LNCaP clone FGC (cell line): ENCODE measurements at places on chromosomes 7 and 10.

DNA sequence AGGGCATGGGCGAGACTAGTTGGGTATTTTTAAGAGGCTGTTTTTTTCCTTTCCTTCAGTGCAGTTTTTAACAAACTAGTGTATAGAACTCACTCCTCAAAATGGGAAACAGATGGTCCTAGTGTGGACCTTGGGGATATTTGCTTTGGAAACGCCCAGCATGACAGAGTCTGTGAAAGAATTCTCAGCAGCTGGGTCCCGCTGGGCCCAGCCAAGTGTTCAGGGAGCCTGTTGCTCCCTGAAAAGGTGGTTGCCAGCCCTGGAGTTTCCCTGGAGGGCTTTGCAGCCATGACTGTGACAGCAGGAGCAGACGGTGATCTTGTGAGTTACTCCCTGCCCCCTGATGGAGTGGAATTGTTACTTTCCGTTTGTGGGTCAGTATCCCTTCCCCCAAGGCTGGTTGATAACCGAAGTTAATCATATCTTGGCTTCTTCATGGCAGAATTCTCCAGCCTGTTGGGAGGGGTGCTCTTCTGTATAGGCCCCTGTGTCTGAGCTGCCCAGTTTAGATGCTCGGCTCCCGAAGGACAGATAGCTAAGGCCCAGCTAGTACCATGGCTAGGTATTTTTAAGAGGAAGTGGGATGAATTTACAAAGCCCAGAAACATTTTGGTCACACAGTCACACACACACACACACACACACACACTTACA is 278.6 kb upstream of the HABP2 start:
- no peak for DNase-seq

GRCh38 chr7:118755067-118755625 is 530.6 kb downstream of the ANKRD7 start:
- DNase-seq, result no peak

DNA sequence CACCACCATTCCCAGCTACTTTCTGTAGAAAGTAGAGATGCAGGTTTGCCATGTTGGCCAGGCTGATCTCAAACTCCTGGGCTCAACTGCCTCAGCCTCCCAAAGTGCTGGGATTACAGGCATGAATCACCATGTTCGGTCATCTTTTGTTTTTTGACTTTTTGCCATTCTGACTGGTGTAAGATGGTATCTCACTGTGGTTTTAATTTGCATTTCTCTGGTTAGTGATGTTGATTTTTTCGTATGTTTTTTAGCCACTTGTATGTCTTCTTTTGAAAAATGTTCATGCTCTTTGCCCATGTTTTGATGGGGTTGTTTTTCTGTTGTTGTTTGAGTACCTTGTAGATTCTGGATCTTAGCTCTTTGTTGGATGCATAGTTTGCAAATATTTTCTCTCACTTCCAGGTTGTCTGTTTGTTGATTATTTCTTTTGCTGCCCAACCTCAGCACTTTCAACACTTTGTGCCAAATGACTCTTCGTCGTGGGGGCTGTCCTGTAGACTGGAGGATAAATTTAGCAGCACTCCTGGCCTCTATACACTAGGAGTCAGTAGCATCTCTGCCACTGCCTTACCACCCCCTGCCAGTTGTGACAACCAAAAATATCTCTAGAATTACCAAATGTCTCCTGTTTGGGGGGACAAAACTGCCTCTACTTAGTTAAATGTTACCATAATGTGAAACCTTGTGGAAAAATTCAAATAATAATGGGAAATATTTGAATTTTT is 6.5 kb upstream of the CPED1 start:
- DNase-seq, result no peak

- no peak for DNase-seq
Observed at GRCh38 chr7:127683776-127684681, 32.0 kb downstream of the SND1 start.

DNA sequence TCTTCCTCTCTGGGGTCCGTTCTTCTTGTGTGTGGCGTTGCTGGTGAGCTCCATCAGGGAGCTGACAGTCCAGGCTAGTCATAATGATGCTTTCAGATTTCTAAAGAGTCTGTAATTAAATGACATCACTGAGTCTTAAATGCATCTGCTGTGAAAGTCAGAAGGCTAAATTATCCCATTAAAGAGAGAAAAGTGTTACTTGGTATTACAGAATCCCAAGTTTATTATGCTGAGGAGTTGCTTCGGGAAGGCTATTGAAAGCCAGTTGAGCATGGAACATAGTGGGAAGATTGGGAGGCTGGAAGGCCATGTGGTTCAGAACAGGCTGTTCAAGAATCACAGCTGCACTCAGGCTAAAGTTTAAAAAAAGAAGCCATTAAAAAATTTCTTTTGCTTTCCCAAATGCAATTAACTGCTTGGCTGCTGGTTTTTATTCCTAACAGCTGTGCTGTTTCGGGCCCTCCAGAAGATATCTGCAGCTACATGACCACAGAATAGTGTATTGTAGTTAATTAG is 342.6 kb upstream of the LRGUK start:
- DNase-seq, result no peak

- no peak for DNase-seq
Observed at GRCh38 chr10:11448190-11448544, 163.3 kb downstream of the USP6NL start.

DNA sequence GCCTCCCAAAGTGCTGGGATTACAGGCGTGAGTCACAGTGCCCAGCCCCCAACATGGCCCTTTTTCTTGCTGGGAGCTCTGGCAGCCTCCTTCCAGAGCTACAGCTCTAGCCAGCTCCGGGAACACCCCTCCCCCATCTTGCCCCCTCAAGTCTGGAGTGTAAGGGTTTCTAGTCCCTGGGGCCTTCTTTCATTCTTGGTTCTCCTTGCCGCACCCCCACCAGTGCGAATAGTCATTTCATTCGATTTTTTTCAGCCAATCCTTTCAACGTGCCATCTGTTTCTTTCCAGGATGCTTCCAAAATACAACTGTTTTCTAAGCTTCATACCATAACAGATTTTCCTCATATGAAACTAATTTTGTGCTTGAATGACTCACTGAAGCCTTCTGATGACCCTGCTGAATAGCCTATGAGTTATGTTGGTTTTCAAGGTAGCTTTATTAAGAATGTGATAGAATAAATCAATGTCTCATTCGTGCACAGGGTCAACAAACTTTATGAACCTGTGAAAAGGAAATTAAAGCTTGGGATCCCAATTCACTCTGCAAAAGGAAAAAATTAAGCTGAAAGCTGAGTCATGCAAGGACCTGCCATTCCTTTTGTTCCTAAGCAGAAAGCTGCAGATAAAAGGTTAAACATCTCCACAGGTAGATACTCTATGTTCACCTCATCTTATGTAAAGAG is 38.6 kb downstream of the CDC14C start:
- DNase-seq, result no peak
